ENCODE measurements at places on chromosomes 2 and 18.
A peak's percentile ranks its signal among the peaks of the same experiment; 100 is the strongest.

- no peak for DNase-seq
These were observed 18.3 kb upstream of the TAF4B start for GRCh38 chr18:26207937-26208336.

GRCh38 chr2:179344280-179344964 lies 79.8 kb upstream of the SESTD1 start:
- DNase-seq: no peak

GRCh38 chr18:74990563-74991081 lies 218.3 kb downstream of the PTGR3 start:
- DNase-seq: no peak

DNA sequence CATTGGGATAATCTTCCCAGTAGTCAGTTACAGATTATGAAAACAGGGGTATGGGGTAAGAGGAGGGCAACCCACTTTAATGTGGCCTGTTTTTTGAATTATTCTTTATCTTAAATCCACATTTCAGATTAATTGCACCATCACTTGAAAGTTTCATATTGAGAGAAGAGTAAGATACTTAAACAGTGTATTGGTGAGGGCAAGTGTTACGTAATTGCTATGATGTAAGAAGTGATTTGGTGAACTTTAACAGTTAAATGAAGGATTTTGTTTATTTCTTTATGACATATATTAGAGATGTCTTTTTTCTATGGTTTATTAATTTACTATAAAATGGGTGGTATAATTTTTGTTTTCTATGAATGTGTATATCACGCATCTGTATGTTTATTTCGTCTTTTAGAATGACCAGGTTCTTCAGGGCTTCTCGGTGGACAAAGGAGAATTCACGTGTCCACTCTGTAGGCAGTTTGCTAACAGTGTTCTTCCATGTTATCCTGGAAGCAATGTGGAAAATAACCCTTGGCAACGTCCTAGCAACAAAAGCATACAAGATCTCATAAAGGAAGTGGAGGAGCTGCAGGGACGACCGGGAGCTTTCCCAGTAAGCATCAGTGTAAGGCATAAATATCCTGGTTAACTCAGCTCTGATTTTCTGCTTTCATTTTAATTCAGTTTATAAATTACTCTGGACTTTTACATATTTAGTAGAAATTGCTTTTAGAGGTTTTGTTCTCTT lies 171.2 kb upstream of the MYO3B start:
- no peak for DNase-seq

- DNase-seq: no peak
These were observed 41.5 kb downstream of the CCBE1 start for GRCh38 chr18:59655676-59656075.

DNA sequence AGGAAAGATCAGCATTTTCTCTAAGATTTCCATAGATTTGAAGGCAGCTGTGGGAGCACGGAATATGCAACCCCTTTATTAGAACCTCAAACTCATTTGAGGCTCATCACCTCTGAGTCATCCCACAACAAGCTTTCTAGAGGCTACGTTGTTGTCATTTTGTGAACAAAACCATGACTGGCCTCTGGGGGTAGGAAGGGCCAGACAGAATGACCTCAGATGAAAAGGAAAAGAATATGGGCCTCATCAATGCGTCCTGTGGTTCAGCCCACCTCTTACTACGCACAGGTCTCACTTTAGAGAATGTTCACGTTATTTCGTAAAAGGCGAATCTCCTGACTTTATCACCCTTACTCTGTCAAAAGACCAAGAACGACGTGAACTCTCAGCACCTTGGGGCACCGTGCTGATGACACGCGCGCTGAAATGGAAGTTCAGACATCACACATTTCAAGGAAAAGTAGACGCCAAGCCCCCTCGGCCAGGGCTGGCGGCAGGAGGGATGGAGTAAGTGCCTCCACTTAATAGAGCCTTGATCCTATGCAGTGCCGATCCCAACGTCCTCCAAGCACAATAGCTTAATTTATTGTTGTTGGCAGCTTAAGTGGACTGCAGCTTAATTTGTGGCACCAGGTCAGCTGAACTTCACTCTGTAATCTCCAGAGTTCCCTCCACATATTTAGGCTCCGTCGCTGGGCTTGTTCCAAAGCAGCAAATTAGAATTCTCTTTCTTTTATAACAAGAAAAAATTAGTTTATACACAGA lies 208.3 kb downstream of the EIPR1 start:
- peak; percentile 5 for DNase-seq

DNA sequence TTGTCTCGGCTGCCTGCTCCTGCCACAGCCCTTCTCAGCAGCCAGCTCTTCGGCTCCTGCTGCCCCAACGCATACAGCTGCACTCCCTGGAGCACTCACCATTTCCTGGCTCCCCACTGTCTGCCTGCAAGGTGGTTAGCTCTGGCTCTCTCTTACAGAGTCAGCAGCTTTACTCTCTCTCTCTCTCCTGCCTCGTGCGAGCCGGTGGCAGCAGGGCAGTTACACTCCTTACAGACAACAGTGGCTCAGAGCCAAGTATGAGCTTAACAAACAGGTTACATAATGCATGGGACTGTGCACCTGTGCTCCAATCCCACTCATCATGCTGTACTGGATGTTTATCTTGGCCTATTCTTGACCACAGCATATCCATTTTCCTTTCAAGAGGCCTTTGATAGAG lies 47.4 kb upstream of the DNAJC10 start:
- no peak for DNase-seq

Data from fibroblast of skin of left biceps (primary cell).